ENCODE measurements at places on chromosomes 4 and X.

GRCh38 chr4:57774171-57774570 is 664.0 kb upstream of the IGFBP7 start:
- DNase-seq = no peak

GRCh38 chr4:77269505-77269904 is 112.5 kb downstream of the CCNG2 start:
- DNase-seq = no peak

GRCh38 chr4:55880652-55881280 is 27.3 kb downstream of the EXOC1 start:
- no peak for DNase-seq

DNA sequence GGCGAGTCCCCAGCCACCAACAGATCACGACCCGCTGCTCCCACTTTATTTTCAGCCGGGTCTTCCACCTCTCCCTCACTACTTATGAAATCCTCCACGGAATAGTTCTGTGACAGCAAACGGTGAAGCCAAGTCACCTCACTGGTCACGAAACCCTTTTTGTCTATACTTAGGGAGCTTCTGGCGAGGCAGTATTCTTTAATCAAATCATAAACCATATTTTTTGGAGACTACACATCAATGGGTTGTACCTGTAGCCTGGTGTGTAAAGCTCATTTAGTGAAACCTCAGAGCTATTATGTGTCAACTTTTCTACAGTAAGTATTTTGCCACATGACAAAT is 809 bp upstream of the H2AZ1 start:
- no peak for DNase-seq

- no peak for DNase-seq
Measured at GRCh38 chrX:153792368-153792767, 1.8 kb downstream of the IDH3G start.

DNA sequence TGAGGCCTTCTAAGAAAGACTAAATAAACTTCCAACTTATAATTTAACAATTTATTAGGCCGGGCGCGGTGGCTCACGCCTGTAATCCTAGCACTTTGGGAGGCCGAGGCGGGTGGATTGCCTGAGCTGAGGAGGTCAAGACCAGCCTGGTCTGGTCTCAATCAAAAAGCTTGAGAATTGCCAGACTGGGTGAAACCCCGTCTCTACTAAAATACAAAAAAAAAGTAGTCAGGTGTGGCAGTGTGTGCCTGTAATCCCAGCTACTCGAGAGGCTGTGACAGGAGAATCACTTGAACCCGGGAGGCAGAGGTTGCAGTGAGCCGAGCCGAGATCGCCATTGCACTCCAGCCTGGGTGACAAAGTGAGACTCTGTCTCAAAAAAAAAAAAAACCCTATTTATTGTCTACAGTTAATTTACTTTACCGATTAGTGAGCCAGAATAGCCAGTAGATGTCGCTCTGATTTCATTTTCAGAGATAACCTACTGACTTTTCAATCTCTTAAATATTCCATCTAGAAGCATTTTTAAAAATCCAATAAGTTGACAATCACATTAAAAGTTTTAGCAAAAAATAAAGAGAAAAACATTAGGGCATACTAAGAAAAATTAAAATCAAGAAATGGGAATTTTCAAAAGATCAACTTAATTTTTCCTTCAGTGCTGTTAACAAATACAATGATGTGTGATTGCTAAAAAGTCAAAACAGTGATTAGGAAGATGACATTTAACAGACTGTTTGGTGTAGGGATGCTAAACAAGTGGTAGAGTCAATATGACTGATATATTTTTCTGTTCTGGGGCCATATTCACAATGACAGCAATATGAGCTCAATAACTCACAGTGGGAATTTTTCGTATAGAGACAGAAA is 4.3 kb upstream of the SHROOM3 start:
- no peak for DNase-seq

DNA sequence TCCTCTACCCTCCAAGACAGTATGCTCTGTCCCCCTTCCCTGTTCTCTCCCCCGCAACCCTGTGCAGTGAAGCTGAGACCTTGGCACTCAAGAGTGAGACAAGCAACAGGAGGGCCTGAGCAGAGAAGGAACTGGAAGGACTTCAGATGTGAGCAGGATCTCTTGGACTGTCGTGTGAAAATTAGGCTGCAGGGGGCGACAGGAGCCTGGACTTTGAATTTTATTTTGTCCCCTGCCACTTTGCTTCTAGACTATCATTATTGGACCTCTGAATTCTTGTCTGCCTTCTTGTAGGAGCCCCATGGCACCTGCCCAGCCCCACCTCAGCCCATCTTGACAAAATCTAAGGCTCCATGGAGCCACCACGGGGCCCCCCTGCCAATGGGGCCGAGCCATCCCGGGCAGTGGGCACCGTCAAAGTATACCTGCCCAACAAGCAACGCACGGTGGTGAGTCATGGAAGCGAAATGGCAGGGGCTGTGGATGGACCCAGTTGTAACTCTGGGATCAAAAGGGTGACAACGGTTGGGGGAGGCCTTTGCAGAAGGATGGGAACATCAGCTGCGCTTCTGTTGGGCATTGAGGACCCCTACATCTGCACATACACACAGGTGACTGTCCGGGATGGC is 1.7 kb downstream of the ARAF start:
- no peak for DNase-seq

DNA sequence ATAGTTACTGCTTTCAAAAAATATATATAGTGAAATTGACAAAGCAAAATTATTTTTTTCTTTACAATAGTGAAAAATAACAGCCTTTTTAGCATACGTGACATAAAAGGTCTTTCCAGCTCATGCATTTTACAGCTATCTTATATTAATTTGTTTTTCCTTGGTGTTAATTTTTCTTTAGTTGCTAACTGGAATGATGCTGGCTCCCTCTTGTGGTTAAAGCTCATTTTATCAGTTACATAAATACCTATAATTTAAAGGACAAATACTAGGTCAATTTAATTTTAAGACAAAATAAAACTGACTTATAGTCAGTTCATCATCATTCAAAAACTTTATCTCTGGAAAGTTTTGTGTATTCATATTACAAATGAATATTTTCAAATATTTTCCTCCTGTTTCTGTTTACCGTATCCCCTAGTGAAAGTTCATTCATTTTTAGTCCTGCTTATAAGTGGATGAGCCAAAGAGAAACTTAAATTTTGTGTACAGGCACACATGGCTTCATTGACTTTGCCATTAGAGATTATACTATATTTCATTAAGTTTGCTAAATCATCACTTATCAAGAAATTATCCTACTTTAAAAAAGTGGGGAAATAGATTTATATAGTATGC is 9.9 kb upstream of the ANAPC4 start:
- DNase-seq = no peak

Measured in DMS79 (cell line).